Stimulated activated CD8-positive, alpha-beta memory T cell treated with anti-CD3 and anti-CD28 coated beads, Interleukin-15, amount 100 ng/mL, for 1 hour (primary cell): ENCODE measurements at places on chromosomes 1 and 21.

GRCh38 chr1:33931111-33931475 is 67.2 kb downstream of the HMGB4 start:
- no peak for DNase-seq

- no peak for DNase-seq
Observed at GRCh38 chr1:201228011-201228983, 37.7 kb downstream of the IGFN1 start.

DNA sequence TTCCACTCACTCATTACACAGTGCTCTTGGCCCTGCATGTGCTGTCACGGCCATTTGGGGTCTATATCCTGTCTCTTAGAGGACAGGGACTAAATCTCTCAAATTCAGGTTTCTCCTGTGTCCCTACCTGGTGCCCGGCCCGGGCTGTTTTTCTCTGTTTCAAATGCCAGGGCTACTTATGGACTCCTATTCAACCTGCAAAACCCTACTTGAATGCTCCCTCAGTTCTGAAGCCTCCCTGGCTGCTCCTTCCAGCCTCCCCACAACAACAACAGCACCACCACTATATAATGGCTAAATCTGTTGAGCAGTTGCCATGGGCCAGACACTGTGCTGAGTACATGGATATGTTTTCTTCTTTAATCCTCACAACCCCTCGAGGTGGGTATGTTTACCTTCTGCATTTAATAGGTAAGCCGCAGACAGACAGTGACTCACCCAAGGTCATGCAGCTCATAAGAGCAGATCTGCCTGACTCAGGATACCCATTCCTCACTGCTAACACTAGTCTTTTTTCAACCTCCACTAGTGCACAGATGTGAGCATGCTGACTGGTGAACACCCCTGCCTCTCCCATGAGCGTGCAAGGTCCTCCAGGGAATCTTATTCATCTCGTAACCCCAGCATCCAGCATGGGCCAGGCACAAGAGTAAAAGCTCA is 29.9 kb downstream of the DHRS3 start:
- DNase-seq: no peak

GRCh38 chr1:168887381-168887780 is 158.4 kb upstream of the DPT start:
- no peak for DNase-seq

DNA sequence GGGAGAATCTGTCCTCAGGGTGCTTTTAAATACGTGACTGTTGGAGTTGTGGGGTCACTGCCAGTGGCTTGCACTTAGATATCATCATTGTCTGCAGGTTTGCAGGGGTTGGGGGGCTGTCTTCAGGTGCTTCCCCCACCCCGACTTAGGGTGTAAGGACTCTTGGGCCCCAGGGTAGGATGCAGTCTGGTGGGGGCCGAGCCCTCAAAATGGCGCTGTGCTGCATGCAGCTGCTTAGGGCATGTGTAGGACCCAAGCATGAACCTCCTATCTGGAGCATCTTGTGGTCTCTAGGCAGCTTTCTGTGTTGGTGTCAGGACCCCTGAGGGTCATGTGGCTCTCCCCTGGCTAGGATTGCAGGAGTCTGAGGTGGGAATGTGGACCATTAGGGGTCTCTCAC is 55.6 kb upstream of the B3GALT2 start:
- no peak for DNase-seq

DNA sequence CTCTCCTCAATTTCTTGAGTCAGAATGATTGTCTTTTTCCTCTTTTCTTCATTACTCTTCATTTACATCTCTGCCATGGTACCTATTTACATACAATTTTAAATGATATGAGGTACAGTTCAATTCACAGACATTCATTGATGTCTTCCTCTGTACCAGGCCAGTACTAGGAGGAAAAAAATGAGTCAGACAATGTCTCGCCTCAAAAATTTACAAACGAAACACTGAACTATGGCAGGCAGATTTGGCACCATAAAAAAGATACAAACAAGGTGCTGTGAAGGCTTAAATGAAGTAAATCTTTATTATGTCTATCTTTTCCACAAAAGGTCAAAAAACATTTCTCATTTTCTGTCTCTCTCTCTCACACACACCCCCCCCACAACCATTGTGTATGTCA is 71.0 kb downstream of the RGS13 start:
- no peak for DNase-seq

DNA sequence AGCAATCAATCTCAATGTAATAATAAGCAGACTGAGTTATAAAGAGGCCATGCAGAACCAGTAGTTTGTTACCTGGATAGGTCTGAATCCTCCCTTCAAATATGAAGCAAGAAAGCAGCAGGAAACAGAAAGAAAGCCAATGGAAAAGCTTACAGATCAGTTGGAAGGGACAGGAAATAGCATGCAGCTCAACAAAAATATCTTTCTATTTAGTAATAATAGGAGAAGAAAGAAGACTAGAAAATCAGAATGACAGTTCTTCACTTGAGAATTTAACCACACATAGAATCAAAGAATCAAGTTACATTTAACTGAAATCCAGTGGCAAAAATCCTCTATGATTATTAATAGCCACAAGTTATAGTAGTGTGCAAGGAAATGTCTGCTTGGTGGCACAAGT is 194.4 kb downstream of the EIF4G3 start:
- no peak for DNase-seq

- DNase-seq: no peak
Observed at GRCh38 chr1:47944561-47944960, 52.6 kb downstream of the TRABD2B start.

GRCh38 chr1:158527190-158527815 is 26.9 kb downstream of the OR6Y1 start:
- no peak for DNase-seq
